Caudate nucleus (tissue), 63 donors: ENCODE measurements at places on chromosomes 12 and 14.

DNA sequence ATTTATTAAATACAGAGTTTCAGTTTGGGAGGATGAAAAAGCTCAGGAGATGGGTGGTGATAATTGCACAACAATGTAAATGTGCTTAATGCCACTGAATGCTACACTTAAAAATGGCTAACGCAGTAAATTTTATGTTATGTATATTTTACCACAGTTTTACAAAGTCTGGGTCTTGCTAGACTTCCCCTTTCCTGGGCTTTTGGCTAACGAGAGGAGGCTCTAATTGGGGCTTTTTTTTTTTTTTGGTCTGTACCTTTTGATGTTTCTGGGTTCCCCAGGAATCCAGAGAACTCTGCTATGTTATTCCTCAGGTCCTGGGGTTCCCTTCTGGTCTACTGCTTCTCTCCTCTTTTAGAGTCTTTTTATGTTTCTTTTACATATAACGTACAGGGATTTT, 355.5 kb downstream of the CACNA1C start:
- no peak for DNase-seq

GRCh38 chr14:59529189-59529588, 44.9 kb downstream of the JKAMP start:
- no peak for DNase-seq

DNA sequence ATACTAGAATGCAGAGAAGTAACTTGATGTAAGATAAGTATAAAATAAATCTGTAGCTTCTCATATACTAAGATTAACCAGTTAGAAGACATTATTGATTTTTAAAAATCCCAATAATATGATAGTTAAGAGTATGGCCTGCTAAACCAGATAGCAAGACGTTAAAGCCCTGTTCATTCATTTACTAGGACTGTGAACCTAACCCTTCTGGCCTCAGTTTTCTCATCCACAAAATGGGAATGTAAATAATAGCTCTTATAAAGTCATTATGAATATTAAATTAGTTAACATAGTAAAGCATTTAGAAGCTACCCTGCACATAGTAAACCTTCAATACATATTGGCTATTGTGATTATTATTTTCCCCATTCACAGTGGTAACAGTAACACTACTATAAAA, 6.0 kb upstream of the PRMT5 start:
- no peak for DNase-seq

DNA sequence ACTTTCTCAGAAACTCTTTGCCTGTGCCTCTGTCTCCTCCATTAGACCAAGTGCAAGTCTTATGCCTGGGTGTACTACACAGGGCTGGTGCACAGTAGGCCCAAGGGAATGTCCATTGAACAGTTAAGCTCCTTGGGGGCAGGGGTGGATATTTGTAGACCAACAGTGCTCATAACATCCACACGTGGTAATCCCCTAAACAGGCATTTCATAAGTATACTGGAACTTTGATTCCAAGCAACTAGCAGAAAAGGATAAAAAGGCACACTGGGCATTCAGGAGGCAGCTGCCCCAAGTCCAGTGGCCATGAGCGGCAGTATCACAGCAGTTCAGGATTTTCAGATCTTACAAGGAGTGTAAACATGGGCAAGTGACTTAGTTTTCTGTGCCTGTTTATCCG, 16.8 kb downstream of the NUAK1 start:
- DNase-seq: no peak

- DNase-seq: no peak
Observed at GRCh38 chr12:27161458-27162228, 79.3 kb upstream of the C12orf71 start.

DNA sequence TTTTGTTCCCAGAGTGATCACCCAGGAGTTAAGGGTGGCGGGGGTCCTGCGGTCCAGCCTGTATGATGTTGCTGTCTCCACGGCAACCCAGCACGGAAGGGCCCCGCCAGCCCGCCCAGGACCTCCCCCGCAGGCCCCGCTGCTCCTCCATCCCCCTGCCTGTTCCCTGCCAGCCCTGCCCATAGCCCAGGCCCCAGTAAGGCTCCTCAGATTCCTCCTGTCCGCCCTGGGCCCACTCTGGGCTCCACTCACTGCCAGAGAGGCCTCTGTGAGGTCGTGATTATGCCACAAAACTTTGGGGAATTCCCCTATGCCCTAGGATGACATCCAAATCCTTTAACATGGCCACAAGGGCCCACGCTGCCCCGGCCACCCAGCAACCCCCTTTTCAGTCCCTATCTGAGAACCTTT, 20.8 kb downstream of the HSP90AA1 start:
- DNase-seq: no peak

DNA sequence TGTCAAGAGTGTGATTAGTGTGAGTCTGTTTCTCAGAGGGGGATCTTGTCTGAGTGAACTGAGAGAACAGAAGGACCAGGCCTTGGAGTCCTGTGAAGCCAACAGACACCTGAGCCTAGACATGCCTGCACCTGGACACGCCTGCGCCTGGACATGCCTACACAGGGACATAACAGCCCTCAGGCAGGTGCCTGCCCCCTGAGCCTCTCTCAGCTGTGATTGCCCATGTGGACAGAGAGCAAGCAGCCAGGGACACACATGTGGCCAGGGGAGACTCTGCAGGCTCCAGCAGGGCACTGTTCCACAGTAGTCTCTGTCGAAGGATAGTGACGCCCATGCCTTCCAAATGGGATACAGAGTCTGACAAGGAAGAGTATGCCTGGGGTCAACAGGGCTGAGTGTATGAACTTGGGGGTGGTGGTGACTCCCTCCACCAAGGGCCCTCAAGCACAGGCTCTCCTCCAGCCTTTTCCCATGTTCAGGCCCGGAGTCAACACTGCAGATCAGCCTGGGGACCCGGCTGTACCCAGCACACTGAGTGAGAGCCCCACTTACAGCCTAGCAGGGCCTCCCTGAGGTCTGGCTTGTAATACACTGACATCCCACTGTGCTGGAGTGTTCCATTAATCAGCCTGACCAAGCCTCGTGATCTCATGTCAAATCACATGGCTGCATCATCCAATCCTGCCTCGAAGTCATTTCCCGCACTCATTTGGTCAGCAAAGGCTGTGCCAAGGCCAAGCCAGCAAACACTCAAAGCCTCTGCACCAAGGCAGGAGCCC, 173.0 kb downstream of the CALM1 start:
- no peak for DNase-seq

- no peak for DNase-seq
Observed at GRCh38 chr12:56248711-56249110, 9.5 kb downstream of the ANKRD52 start.

GRCh38 chr12:51949342-51950030, 2.0 kb upstream of the ACVR1B start:
- no peak for DNase-seq

DNA sequence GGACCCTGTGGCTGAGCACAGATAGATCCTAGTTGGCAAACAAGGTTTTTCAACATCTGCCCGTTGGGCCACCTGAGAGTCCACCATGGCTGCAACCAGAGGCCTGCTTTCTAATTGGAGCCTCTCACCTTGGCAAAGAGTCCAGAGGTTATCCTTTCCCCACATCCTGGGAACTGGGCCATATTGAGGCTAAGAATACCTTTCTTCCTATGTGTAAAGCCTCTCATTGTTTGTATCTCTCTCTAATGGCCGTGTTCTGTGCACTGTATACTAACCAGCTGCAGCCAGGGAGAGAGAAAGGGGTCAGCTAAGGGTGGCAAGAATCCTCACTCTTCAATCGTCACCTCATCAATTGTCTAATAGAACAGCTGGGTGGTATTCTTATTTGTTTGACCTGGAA, 79.1 kb upstream of the ST8SIA1 start:
- DNase-seq: no peak

- no peak for DNase-seq
Observed at GRCh38 chr14:73143617-73144016, 7.3 kb downstream of the PSEN1 start.

DNA sequence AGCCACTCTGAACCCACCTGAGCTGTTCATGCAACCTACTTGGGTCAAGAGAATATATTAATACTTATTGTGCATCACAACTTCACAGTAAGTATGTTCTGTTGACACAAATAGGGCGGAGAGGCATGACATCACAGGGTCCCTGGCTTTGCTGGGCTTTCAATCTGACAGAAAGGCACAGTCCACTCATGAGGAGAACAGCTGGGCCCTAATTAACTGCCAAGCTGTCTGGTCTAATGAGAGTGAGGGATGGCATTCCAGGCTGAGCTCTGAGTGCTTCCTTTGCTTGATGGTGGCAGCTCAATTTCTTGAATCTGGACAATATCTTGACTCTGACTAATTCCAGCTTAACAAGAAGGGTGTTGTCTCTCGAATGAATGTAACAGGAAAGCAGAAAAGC, 2.0 kb downstream of the EFCAB11 start:
- no peak for DNase-seq

DNA sequence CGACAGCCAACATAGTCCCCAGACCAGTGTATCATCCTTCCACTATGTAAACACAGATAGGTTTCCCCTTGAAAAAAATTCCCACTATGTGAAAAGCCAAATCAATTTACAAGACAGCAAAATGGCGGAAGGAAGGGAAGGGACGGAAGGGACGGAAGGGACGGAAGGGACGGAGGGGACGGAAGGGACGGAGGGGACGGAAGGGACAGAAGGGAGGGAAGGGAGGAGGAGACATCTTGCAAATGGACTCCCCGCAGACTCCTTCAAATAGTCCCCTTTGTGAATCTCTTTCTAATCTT, 75.3 kb downstream of the NINJ2 start:
- DNase-seq: no peak

GRCh38 chr14:43692706-43693105, 814.4 kb downstream of the FSCB start:
- no peak for DNase-seq

DNA sequence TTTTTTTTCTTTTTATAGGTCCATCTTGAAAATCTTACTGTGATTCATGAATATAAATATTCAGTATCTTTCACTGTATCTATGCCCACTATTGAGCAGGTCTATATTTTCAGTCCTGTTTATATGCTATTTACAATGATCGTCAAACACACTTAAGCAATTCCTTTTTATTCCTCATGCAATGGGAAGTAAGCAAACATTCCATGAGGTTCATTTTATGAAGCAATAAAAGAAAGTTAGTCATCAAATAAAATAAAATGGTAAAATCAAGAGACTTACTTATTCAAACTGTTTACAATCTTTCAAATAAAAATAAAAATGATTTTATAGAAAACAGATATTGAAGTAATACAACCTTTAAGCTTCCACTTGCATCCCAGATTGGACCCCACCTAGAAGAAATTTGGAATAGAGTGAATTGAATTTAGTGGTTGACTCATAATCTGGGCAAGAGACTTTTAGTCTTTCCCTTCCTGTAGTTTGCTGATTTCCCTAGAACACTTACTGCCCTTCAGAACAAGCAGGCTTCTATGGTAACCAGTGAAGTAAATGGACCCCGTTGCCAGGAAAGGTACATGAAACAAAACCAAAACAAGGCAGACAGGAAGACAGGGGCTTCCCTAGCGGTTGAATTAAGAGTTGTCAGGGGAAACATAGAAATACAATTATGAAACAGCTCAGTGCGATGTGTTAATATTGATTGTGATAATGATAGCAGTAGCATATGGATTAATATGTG, 241.0 kb upstream of the ATP2B1 start:
- no peak for DNase-seq

- peak; percentile 78 for DNase-seq
Observed at GRCh38 chr12:121443193-121443870, 43.4 kb downstream of the RNF34 start.

DNA sequence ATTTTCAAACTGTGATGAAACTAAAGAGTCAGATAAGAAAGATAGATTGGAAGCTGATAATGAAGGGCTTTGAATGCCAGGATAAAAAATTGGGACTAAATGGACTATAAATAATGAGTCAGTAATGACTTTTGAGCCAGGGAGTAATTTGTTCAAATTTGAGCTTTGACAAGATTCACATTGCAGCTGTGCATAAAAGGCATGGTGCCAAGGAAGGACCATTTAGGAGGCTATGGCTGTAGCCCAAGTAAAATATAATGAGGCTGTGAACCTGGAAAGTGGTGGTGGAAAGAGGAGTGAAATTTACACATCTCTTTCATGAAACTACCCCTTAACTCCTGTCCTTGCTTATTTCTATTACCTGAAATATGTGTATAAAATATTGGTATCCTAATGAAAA, 218.5 kb downstream of the SLC6A15 start:
- DNase-seq: no peak

- DNase-seq: peak; percentile 42
Observed at GRCh38 chr12:52156757-52157565, 34.9 kb downstream of the KRT80 start.

- DNase-seq: no peak
Observed at GRCh38 chr12:21895651-21896050, 45.6 kb downstream of the ABCC9 start.

DNA sequence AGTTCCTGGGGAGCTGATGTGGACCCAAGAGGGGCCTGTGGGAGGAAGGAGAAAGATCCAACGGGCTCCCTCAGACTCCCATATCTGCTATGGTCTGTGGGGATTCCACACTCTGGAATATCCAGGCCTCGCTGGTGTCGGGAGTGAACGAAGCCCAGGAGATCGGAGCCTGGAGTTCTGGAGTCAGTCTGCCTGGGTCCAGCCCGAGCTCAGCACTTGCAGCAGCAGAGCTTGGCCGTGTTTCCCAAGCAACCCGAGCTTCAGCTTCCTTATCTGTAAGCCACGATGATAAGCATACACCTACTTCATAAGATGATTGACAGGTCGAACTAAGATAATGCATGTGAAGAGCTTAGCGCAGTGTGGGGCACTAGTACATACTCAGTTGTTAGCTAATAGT, 10.1 kb downstream of the LTBP2 start:
- DNase-seq: no peak

GRCh38 chr14:104465482-104466390, 113.8 kb upstream of the C14orf180 start:
- DNase-seq: no peak

DNA sequence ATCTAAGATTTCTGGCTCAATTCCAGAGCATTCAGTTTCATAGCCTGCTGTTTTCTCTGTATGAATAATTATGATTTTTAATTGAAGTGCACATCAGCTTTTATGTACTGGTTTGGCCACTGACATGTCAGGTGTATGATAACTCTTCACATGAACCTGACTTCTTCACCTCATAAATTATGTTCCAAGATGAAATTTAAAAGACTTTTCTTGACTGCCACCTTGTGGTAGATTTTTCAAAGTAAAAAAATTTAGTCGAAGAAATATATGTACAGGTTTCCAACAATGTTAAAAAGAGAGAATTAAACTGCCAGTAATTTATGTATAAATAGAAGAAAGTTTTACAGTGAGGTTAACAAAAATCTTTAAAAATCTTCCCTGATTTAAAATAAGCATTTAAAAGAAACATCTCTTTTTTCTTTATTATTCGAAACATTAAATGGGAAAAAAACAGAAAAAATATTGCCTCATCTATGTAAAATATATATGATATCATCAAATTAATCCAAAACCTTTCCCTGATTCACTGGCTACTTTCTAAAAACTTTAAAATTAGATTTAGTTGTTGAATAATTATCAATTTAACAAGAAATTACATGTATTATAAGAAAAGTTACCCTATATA, 124.9 kb upstream of the ATXN7L3B start:
- DNase-seq: no peak
